Progenitor cell of endocrine pancreas (in vitro differentiated cells): ENCODE measurements at places on chromosomes 3 and 15. TPM values are rescaled to one million over a fixed set of nuclear protein-coding genes. Genes with fewer than 3 reads are reported as not detected.
A peak's percentile ranks its signal among the peaks of the same experiment; 100 is the strongest.

GRCh38 chr3:37447732-37448131 is 273.4 kb upstream of the LRRFIP2 start:
- H3K36me3 ChIP-seq: no peaks in the 10 kb centered on the region
- DNase-seq: no peak
- no peak overlapping the region for H3K4me3 ChIP-seq
- no peaks in the 10 kb centered on the region for H3K4me1 ChIP-seq

- H3K36me3 ChIP-seq: no peaks in the 10 kb centered on the region
- no peak overlapping the region for H3K27ac ChIP-seq
- no peaks in the 10 kb centered on the region for H3K27me3 ChIP-seq
- DNase-seq: no peak
- H3K4me3 ChIP-seq: no peak overlapping the region
Observed at GRCh38 chr3:192553707-192554106, 173.6 kb downstream of the FGF12 start.

- no peaks in the 10 kb centered on the region for H3K36me3 ChIP-seq
- H3K27me3 ChIP-seq: no peaks in the 10 kb centered on the region
- H3K4me1 ChIP-seq: peaks cover 4% of the 10 kb centered on the region
- H3K4me3 ChIP-seq: no peak overlapping the region
Observed at GRCh38 chr15:35102186-35102585, 17.1 kb upstream of the NANOGP8 start.

The CEP19 gene
- total RNA-seq: 2.3 and 2.5 TPM in 2 replicates

DNA sequence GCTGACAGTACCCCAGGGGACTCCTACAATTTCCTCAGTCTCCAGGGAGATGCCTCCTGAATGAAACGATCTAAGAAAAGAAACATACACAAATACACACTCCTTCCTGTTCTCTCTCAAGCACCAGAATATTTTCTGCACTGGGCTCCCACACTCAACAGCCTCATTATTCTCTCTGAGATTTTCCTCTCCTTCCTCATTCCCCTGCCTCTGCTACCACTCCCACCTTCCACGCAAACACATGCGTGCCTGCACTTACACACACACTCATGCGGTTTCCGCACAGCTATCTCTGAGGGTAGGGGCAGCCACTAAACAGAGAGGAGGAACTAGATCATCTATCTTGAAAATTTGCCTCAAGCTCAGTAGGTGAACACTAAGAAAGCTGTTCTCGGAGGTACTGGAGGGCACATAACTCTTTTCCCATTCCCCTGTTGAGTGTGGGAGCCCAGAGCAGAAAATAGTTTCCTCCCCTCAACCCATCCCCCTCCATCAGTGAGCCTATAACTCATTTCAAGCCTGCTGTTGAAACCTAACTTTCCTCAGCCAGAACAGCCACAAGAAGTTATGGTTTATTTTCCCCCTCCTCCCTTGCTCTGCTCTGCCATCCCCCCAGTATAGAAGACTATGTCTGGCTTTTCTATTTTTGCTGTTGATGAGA is 30.5 kb upstream of the TIPARP start:
- no peak for DNase-seq
- no peaks in the 10 kb centered on the region for H3K36me3 ChIP-seq
- peaks cover 2% of the 10 kb centered on the region for H3K27me3 ChIP-seq

DNA sequence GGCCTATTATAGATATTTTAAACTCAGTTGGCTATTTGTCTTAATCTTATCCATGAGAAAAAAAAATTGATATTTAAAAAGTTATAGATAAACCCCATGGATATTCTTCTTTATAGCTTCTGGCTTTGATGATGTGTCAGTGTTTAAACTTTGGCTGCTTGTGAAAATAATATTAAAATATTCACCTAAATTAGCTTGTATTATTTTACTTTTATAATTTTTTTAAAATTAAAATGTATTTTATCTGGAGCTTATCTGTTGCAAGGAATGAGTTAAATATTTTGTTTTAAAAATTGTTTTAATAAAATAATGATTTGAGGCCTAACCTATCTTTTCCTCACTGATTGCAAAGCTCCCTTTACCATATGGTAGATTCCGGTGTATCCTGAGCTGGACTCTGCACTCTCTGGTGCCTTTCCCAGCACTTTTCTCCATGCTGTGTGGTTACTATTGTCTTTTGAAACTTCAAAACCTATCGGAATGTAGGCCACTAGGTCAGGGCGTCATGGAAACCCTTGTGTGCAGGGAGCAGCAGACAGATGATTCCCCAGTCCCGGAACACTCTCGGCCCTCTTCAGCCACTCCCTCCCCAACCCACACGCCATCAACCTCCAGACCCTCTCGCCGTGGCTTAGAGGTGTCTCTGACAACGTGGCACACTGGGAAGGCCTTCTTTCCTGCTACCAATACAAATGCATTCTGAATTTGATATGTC is 252.3 kb upstream of the ATP10A start:
- peaks cover 8% of the 10 kb centered on the region for H3K4me1 ChIP-seq
- H3K27me3 ChIP-seq: no peaks in the 10 kb centered on the region
- no peak for DNase-seq
- no peak overlapping the region for H3K4me3 ChIP-seq
- H3K27ac ChIP-seq: no peak overlapping the region

DNA sequence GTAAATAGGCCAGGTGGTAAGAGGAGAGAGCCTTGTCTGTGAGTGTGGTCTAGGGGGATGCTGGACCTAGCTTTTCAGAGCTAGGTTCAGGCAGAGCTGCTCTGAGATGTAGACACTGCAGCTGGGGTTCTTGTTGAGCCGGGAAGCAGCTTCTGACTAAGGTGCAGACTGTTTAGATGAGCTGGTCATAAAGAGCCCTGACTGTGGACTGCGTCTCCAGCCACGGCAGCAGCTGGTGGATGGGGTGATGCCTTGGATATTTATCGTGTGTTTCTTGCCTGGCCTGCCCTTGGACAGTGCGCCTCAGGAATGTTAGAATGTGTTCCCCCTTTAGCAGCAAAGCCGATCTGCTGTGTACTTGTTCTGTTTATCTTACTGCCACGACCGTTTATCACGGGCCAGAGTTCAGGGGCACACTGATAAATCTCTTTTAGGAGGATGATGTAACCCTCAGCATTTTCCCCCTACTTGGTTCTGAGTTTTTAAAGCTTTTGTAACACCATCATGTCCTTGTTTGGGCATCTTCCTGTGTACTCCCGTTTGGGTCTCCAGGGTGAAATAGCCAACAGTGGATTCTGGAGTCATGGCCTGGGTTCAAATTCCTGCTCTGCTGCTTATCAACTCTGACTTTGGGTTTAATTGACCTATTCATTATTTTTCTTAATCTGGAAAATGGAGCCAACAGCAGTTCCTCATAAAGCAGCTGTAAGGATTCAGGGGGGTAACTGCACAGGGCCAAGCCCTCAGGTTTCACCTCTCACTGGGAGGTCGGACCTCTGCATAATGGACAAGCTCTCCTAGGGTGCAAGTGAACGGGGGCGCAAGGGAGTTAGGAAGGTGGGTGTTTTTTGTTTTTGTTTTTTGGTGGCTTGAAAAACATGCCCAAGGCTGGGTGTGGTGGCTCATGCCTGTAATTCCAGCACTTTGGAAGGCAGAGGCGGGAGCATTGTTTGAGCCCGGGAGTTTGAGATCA is 51.4 kb downstream of the FLNB start:
- peaks cover 4% of the 10 kb centered on the region for H3K36me3 ChIP-seq
- DNase-seq: peak; percentile 23
- H3K27me3 ChIP-seq: no peaks in the 10 kb centered on the region
- peaks cover 29% of the 10 kb centered on the region for H3K4me1 ChIP-seq
- H3K4me3 ChIP-seq: no peak overlapping the region

DNA sequence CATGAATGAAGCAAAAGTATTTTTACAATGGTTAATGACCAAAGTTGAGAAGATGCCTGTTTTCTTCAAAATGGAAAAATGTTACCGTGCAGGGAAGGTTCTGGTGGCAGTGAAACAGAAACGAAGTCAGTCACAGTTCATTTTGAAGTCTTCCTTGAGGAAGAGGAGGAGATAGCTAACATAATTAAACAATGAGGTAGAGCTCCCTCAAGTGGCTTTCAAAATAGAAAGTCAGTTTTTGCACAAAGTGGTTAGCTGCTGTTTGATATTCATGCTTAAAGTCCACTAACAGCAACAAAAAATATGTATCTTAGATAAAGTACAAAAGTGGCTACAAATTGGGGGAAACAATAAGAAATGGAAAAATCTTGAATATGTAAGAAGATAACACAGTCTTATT is 87.3 kb downstream of the TFG start:
- no peaks in the 10 kb centered on the region for H3K4me1 ChIP-seq
- no peak overlapping the region for H3K4me3 ChIP-seq
- no peak overlapping the region for H3K27ac ChIP-seq
- H3K36me3 ChIP-seq: no peaks in the 10 kb centered on the region
- no peak for DNase-seq
- no peaks in the 10 kb centered on the region for H3K27me3 ChIP-seq
